ENCODE measurements at places on chromosomes 11 and 22.
A peak's percentile ranks its signal among the peaks of the same experiment; 100 is the strongest.

GRCh38 chr22:41780746-41781505 lies 19.6 kb upstream of the CCDC134 start:
- peak; percentile 50 for DNase-seq

DNA sequence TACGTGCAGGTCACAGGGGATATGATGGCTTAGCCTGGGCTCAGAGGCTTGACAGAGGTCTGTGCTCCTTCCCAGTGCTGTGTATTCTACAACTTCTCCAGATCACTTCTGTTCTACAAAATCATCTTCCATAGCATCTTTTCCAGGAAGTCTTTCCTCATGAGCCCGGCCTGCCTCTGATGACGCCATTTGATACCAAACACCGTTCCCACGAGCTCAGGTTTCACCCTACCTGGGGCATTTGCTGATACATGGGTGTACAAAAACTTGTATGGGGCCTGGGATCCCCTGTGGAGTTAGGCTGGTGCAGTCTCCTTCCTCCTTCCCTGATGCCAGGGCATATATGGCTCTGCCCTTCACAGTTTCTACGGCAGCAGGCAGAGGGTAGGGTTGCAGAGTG lies 78.7 kb downstream of the NECTIN1 start:
- no peak for DNase-seq

GRCh38 chr22:30309951-30310741 lies 16.6 kb downstream of the TBC1D10A start:
- peak; percentile 45 for DNase-seq

- no peak for DNase-seq
These were observed 316.6 kb downstream of the MIAT start for GRCh38 chr22:26974034-26974433.

DNA sequence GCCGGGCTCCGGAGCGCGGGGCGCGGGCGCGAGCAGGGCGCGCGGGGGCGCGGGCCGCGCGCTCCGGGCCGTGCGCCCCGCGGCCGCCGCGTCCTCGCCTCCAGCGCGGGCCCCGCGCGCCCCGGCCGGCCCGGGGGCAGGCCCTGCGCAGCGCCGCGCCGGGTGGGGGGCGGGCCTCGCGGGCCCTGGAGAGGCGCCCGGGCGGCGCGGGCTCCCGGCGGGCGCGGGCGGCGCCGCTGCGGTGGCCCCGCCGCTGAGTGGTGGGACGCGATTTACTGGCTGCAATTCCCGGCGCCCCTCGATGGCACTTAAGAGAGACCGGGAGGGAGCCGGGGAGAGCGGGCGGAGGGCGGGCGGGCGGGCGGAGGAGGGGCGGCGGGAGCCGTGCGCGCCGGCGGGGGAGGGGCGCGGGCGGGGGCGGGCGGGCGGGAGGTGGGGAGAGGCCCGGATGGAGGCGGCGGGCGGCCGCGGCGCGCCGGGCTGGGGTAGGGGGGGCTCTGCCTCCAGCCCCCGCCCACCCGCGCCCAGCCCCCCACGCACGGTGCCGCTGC lies 73.2 kb upstream of the TCF20 start:
- peak; percentile 78 for DNase-seq

- DNase-seq = no peak
These were observed 79.1 kb downstream of the PICALM start for GRCh38 chr11:85989746-85990145.

- DNase-seq = peak; percentile 88
These were observed 384.8 kb downstream of the MN1 start for GRCh38 chr22:27416511-27417420.

- DNase-seq = no peak
These were observed 423.9 kb upstream of the CHORDC1 start for GRCh38 chr11:90646706-90647105.
